Motor neuron (in vitro differentiated cells): ENCODE measurements at places on chromosomes 5 and 9.

DNA sequence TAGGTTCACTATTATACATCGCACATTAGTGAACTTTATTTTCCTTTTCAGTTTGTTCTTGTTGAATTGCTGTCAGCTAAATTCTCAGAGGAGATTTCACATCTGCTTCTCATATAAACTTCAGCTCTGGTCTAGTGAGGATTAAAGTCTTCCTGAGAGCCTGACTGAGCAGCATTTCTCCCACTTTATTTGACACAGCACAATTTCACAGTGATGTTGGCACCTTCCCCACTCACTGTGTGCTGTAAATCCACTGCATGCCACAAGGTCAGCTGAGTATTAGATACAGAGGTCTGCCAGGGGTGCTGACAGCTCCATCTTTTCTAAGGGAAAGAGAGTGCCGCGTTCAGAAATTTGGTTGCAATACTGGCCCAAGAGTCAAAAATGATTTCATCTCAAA is 567.4 kb downstream of the PRR16 start:
- no peak for ATAC-seq

DNA sequence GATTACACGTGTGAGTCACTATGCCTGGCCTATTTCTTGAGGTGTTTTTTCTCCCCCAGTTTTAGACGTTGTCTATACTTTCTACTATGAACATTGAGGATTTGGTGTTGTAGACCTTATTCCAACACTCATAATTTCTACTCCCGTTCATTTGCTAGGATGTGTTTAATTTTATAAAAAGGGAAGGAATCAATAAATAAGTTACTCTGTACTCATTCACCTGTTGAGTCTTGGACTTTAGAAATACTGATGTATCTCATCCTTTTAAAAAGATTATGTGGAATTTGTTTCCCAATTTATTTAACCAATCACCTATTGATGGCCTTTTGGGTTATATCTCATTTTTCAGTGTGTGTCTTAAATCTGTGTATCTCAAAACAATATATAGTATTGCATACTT is 3.2 kb downstream of the CDK7 start:
- no peak for ATAC-seq

- ATAC-seq: no peak
These were observed 17.3 kb upstream of the TERT start for GRCh38 chr5:1312206-1312605.

- no peak for ATAC-seq
These were observed 1357.5 kb upstream of the C9orf72 start for GRCh38 chr9:28930766-28931165.

DNA sequence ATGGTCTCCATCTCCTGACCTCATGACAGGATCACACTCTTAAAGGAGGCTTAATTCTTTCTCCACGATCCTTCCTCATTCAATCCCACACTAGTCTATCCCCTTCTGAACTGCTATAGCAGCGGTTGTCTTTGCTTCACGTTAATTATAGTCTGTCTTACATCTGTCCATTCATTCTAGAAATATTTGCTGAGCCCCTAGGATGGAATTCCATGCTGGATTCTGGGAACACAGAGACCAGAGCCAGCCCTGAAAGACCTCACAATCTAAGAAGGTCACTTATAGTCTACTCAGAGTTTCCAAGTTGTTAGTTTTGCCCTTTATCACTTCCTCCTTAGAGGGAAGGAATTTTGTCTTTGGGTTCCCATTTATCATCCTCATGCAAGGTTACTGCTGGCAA is 193.5 kb downstream of the GAS1 start:
- no peak for ATAC-seq

- no peak for ATAC-seq
These were observed 4.9 kb downstream of the MED27 start for GRCh38 chr9:132074736-132075135.

GRCh38 chr5:89353837-89354551 is 471.0 kb upstream of the MEF2C start:
- no peak for ATAC-seq
